Activated CD8-positive, alpha-beta memory T cell treated with anti-CD3 and anti-CD28 coated beads for 48 hours (primary cell): ENCODE measurements at places on chromosomes 5 and 9.

DNA sequence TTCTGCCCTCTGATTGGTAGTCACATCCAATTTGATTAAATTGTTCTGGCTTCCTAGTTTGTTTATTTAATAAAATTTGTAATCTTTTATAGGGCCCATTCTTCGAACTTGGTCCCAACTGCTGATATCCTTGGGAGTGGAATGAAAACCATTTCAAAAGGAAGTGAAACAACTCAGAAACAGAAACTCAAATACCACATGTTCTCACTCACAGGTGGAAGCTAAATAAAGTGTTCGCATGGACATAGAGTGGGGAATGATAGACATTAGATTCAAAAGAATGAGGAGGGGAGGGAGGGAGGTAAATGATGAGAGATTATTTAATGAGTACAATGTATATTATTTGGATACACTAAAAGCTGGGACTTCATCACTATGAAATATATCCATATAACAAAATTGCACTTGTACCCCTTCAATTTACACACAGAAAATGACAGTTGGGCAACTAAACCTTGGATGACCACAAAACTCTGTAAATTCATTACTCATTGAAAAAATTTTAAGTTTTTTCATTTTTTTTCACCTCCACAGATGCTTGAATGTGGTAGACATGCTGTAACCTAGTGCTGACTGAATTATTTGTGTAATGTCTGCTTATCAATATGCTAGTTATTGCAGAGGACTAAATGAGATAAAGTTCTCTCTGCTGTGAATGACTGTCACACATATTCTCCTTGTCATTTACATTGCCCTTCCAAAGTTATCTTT is 16.0 kb downstream of the ATP10B start:
- DNase-seq = no peak

GRCh38 chr9:122207096-122207495 is 21.7 kb downstream of the LHX6 start:
- no peak for DNase-seq

- no peak for DNase-seq
Measured at GRCh38 chr5:72693546-72694205, 122.8 kb upstream of the TNPO1 start.

GRCh38 chr5:93930098-93930497 is 188.7 kb upstream of the POU5F2 start:
- DNase-seq = no peak

GRCh38 chr9:110125763-110126351 is 82.1 kb downstream of the C9orf152 start:
- no peak for DNase-seq

DNA sequence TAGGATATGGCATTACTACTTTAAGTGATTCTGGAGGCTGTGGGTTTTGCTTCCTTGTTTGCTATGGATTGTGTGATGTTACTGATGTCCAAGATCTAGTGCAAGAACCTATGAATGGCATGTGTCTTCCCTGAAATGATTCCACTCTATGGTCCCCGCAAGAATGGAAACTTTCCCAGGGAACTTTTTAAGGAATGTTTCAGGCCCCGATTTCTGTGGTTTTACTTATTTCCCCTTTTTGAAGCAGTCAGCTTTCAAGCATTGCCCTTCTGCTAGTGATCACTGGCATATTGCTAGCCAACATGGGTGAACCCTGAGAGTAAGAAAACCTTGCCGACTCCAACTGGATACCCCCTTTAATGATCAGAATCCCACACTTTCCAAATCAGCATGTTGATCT is 26.6 kb upstream of the CD180 start:
- no peak for DNase-seq

DNA sequence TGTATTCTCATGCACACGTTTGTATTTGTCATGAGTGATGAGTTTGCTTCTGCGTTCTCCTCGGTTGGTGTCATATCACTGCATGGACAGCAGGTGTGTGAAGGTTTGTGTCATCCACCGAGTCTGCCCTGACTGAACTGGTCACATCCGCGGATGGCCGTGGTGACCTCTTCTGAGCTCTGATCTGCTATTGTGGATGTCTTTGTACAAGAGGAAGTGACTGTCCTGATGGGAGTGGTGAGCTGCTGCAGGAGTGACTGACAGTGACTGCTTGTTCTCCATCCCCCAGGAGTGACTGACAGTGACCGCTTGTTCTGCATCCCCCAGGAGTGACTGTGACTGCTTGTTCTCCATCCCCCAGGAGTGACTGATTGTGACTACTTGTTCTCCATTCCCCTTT is 69.9 kb downstream of the EHMT1 start:
- DNase-seq = no peak
